ENCODE measurements at places on chromosomes 13 and 19. TPM values are rescaled to one million over a fixed set of nuclear protein-coding genes. Genes with fewer than 3 reads are reported as not detected.

Gene ZNF471
- total RNA-seq, result not detected

Gene WDR87
- total RNA-seq, result 0.16 TPM

Gene COX6B2
- total RNA-seq, result 7.3 TPM

Gene CEACAM1
- 1.4 TPM for total RNA-seq

Data from mesothelial cell of epicardium (in vitro differentiated cells).